ENCODE measurements at places on chromosomes 16 and 17. TPM values are rescaled to one million over a fixed set of nuclear protein-coding genes. Genes with fewer than 3 reads are reported as not detected.
A peak's percentile ranks its signal among the peaks of the same experiment; 100 is the strongest.

SOX8 gene
- not detected for total RNA-seq

DNA sequence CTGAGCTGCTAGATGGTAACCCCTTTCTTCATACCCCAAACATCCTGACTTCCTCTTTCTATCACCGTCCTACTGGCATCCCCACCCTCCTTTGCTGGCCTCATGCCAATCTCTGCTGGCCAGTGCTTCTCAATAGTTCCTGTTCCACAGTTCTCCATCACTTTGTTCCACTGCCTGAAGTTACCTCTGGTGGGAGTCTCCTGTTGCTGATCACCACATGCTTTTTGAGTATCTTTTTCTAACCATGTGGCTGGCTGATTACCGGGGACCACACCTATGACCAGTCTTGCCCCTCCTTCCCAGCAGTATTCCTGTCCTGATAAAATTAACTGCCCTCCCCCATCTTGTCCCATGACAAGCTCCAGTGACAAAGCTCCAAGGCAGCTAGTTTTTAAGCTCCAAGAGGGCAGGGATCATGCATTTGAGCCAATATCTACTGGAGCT lies 380.4 kb upstream of the CCL2 start:
- DNase-seq: peak; percentile 46

DNA sequence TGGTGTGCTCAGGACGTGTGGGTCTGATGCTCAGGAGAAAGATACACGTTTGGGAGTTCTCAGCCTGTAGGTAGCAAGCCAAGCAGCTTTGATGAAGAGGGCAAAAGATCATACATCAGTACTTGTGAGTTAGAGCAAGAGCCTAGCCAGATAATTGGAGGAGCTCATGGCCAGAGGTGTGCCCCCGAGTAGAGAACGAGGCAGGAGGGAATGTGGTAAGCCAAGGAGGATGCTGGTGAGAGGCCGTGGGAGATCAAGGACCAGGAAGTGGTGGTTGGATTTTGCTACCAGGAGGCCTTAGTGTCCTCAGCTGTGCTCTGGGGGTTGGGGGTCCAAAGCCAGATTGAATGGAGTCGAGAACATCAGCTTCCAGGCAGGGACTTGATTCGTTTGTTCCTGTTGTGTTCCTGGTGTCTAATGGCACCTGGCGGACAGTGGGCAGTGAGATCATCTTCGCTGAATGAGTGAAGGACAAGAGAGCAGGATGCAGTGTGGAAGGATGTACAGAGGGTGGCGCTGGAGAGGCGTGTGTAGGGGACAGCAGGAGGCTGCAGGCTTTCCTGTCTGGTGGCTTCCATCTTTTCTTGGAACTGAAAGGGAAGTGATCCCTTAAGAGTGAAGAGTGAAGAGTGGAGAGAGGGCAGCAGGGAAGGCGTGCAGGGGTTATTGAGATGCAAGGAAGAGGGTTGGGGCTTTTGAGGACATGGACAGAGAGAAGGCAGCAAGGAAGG lies 11.6 kb downstream of the FBXL19 start:
- DNase-seq: no peak

GRCh38 chr17:13085578-13085977 lies 67.8 kb upstream of the ELAC2 start:
- no peak for DNase-seq

GRCh38 chr17:70796757-70797156 lies 627.4 kb downstream of the KCNJ2 start:
- no peak for DNase-seq

DOC2B gene
- 0.68 TPM for total RNA-seq
